Stimulated activated CD8-positive, alpha-beta memory T cell treated with anti-CD3 and anti-CD28 coated beads, Interleukin-4, amount 100 ng/mL, for 1 hour (primary cell): ENCODE measurements at places on chromosomes 5 and 9.

DNA sequence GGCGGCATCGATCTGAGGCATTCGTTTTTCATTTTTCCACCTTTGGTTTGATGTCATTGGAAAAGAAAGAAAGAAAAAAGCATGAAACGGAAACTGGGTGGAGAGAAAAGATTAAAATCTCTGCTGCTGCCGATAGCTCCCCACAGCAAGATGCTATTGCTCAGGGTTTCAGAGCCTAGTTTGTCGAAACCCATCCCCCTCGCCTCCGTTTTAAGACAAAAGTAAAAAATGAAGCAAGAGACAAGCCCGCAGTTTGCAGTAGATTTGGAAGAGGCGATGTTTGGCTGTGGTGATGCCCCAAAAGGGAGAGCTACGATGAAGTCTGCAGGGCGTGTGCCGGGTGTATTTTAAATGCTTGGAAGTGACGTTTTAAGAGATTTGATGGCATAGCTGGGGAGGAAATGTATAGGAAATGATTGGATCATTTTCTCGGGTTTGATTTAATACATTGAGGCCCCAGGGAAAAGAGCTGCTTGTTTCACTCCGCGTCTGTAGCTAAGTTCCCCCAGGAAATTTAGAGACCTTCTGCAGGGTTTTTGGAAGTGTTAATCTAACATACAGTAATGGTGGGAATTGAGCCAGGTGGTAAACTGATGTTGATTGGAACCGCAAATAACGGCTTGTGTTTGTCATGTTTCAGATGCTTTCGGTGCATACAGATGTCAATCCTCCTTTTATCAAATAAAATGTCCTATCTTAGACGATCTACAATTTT lies 909 bp downstream of the NDFIP1 start:
- no peak for DNase-seq

DNA sequence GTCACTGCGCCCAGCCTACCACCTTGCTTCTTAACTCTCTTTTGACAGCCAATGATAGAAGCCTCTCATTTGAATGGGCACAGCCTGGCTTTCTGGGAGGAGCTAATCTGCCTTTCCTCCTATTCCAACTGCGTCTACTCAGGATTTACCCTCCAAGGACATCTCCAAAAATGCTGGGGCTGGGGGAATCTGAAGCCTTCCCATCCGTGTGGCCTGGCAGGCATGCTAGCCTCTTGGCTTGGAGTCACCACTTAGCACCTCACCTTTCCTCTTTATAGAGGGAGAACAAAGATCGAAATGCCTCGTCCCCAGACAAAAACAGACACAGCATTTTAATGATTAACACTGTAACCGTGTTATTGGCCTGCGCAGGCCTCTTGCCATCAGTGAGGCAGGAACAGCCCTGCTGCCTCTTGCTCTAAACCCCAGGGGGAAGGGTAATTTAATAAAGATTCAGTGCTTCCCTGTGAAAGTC lies 108.2 kb upstream of the KLF4 start:
- DNase-seq: no peak

- DNase-seq: no peak
Observed at GRCh38 chr9:6506571-6506970, 93.6 kb downstream of the UHRF2 start.

GRCh38 chr5:117058740-117059139 lies 484.1 kb upstream of the SEMA6A start:
- DNase-seq: no peak

- no peak for DNase-seq
Observed at GRCh38 chr9:72979405-72980100, 26.7 kb upstream of the ALDH1A1 start.

- DNase-seq: peak; percentile 66
Observed at GRCh38 chr5:141992349-141992963, 20.4 kb downstream of the GNPDA1 start.

GRCh38 chr5:169602535-169602934 lies 19.0 kb downstream of the SPDL1 start:
- no peak for DNase-seq

- no peak for DNase-seq
Observed at GRCh38 chr9:107759009-107759822, 269.6 kb upstream of the KLF4 start.

- no peak for DNase-seq
Observed at GRCh38 chr5:83340511-83340918, 131.0 kb upstream of the VCAN start.

DNA sequence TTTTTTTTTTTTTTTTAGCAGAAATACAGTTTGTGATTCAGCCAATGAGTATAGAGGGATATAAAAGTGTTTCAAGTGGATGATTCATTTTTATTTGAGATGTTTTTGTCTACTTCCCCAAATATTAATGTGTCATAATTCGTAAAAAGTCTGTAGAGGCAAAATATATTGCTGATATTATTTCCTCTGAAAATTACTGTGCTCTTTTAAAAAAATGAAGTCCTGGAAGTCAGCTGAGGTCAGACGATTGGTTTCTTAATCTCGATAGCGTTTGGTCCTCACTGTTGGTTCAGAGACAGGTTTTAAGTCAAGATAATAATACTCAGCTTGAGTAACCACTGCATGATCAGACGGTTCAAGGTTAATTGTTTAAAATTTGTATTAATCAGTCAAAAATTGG lies 19.5 kb downstream of the IL9 start:
- DNase-seq: no peak

GRCh38 chr9:120901755-120902568 lies 24.6 kb downstream of the TRAF1 start:
- DNase-seq: no peak

- DNase-seq: no peak
Observed at GRCh38 chr9:726005-726404, 115.5 kb upstream of the DMRT1 start.

GRCh38 chr5:54645882-54646355 lies 128.4 kb downstream of the SNX18 start:
- DNase-seq: no peak

- DNase-seq: no peak
Observed at GRCh38 chr9:20042128-20042711, 253.4 kb upstream of the SLC24A2 start.

DNA sequence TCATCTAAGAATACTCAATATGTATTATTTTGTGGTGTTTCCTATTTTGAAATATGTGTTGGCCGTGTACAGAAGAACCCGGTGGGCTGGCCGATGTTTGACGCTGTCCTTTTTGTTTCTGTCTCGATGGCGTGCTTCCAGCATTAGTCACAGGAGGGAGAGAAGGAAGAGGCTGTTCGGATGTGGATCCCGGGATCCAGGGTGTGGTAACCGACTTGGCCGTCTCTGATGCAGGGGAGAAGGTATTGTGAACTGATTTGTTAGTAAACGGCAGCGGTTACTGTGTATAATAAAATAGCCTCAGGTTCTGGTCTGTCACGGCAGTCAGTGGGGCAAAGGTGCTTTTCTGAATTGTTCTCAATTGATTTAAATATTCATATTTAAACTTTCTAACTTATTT lies 275.0 kb downstream of the ARHGEF28 start:
- no peak for DNase-seq

- DNase-seq: no peak
Observed at GRCh38 chr5:141909212-141909611, 14.5 kb upstream of the DELE1 start.

DNA sequence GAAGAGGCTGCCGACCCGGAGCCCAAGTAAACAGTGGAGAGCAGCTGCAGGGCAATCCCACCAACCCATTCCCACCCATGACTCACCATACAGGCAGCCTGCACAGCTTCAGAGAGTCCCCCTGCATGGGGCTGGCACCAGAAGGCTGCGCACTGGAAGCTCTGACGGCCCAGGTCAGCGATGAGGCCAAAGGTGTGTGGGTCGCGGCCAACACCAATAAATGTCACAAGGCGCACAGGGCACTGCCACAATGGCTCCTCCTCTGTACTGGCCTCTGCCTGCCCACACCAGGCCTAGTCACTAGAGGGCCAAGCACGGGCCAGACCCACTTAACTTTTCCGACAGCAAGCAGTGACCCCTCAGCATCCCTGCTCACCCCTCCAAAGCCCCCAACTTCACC lies 3.0 kb upstream of the SRA1 start:
- DNase-seq: no peak

DNA sequence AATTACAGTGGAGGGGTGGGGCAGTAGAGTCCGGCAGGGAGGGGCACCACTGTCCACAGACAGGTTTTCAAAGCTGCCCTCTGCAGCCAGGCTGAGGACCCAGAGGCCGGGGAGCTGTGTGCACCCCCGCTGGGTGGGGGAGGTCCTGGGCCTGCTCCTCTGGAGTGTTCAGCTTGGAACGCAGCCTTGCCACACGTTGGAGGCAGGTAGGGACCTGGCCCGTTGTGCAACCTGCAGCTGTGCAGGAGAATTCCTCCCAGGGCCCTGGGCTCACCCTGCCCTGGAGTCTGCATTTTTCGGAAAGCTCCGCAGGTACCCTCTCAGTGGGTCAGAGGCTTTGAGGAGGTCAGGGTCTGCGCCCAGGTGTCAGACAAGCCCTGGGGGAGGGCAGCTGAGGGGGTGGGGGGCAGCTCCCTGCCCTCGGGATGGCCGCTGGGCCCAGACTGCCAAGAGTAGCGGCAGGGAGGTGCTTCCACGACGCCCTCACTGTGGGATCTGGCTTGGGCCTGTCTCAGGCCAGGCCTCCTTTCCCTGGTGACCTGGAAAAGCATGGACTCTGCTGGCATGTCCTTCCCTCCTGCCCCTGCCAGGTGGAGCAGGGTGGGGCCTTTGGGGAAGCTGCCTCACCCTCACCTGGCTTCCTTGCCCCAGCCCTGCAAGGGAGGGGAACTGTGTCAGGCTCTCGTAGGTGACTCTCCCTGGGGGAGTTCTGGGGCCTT lies 29.5 kb downstream of the RXRA start:
- no peak for DNase-seq

DNA sequence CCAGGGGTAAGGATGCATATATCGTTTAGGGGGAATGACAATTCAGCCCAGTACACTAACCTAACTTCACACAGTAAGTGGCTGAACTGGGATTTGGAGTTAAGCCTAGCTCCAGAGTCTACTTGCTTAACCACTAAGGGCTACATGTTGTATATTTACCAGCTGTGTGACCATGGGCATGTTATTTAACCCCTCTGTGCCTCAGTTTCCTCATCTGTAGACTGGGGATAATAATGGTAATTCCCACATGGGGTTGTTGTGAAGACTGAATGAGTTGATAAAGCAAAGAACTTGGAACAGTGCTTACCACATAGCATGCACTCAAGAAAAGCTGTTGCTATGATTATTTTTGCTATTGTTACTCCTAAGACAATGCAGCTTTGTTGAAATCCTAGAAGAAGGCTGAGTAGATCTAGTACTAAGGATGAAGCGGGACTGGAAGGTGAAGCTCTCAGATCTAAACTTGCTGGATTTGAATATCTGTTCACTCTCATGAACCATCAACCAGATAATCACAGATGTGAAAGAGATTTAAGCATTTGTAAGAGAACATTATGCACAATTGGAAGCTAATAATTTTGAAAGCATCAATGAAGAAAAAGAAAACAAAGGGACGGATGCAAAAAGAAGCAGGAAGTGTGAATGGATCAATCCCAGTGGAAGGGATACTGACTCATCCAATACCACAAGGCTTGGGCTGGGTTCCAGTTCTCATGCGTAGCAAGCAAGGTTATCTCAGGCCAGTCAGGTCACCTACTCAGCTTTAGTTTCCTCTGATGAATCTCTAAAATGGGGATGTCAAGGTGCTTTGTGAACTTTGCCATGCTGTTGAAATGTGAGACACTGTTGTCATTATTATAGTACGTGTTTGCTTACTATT lies 78.5 kb upstream of the TBC1D2 start:
- DNase-seq: no peak

- DNase-seq: no peak
Observed at GRCh38 chr5:80069918-80070318, 34.8 kb downstream of the THBS4 start.
